Stimulated activated CD8-positive, alpha-beta memory T cell treated with anti-CD3 and anti-CD28 coated beads, Interleukin-7, amount 100 ng/mL, for 4 hours (primary cell): ENCODE measurements at places on chromosomes 2 and 18.

GRCh38 chr2:112942654-112943002 lies 31.7 kb downstream of the IL37 start:
- DNase-seq, result no peak

DNA sequence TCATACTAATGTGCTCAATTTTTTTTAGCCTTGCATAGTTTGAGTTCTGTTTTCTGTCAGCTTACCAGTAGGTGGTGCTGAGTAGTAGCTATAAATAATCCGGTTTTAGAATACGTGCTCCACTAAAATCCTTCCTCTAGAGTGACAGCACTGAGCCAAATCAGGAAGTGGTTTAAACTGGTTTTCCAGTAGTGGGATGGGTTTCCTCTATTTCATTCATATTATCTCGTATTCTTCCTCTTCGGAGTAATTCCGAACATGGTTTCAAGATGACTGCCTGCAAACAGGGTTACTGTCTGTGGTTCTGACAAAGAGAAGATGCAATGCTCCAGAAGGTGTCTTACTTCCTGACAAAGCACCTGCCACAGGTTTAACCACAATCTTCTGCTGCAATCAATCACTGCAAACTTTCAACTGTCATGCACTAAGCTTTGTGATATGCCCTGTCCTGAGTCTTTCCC lies 496.9 kb upstream of the VRK2 start:
- DNase-seq, result no peak

GRCh38 chr2:159185401-159186130 lies 100.9 kb downstream of the WDSUB1 start:
- no peak for DNase-seq

DNA sequence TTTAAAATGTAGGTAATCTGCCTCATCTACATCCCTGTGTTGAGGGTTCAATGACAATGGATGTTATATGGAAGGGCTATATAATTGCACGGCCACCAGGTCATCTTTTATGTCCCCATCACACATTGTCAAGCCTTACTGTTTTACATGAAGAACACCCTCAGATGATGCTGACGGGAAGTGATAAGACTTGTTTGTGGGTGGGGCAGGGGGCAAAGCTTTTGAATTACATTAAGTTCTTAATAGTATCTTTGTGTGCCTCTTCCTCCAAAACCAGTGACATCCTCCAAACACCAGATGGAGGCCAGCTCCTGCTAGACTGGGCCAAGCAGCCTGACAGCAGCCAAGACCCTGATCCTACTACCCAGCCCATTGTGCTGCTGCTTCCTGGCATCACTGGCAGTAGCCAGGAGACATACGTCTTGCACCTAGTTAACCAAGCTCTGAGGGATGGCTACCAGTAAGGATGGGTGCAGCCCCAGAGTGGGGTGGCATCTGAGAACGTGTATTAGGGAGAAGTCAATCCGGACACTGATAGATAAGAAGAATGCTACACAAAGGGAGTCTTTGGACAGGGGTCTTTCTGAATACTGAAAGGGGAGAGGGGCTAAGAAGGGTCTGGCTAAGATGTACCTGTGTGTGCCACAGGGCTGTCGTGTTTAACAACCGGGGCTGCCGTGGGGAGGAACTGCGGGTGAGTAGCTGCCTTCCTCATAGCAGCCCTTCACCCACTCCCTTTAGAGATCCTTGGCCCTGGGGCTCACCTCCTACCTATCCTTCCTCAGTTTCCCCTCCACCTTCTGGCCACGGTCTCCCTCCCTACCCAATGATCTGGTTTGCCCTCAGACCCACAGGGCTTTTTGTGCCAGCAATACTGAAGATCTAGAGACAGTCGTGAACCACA lies 5.3 kb downstream of the ABHD1 start:
- DNase-seq, result no peak

DNA sequence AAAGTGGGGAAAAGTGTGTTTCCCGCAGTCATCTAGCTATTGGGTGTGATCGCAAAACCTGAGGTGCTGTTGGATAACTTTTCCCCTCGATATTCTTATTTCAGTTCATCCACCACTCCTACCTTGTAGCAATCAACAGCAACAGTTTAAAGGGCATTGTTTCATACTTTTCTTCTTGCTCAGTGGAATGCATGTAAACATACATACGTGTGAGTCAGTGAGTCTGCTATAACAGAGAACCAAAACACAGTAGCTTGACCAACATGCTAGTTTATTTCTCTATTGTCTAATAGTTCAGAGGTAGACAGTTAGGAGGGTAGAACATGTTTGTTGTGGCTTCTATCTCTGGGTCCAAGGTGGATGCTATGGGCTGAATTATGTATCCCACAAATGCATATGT lies 77.6 kb upstream of the FOXI3 start:
- no peak for DNase-seq

DNA sequence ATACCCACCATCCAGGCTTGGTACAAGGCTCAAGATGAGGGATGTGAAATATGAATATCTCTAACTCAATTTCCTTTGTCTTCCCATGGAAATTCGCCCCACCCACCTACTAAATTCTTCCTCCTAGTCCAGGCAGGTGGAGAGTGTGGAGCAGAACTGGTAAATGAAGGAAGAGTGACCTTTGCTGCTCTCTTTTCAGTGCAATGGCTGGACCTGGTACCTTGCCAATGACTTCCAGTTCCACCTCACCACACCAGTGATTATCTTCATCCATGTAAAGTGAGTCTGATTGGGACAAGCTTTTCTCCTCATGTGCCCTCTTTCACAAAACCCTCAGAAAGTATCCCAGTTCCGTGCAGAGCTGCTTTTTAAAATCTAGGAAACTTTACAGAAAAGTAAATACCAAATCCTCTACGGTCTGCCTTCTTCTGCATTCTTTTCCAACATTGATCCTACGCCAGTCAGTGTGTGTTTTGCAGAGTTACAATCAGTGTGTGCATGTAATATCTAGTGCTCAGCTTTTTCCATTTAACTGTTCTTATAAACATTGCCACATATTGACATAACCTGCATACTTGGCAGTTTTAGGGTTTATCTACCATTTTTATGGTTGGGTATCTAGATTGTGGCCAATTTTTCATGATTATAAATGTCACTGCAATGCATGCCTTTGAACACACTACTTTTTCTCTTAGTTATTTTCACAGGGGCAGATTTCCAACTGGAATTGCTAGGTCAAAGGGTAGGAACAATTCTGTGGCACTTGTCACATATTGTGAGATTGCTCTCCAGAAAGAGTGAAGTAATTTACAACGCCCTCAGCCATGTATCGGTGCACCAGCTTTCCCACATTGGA lies 86.5 kb upstream of the SEC11C start:
- no peak for DNase-seq

- peak; percentile 20 for DNase-seq
Observed at GRCh38 chr2:950080-950966, at the start of gene SNTG2. Gene SNTG2 (plus strand): TSS chr2:950849. CDS start chr2:950997, 148 bp downstream.

DNA sequence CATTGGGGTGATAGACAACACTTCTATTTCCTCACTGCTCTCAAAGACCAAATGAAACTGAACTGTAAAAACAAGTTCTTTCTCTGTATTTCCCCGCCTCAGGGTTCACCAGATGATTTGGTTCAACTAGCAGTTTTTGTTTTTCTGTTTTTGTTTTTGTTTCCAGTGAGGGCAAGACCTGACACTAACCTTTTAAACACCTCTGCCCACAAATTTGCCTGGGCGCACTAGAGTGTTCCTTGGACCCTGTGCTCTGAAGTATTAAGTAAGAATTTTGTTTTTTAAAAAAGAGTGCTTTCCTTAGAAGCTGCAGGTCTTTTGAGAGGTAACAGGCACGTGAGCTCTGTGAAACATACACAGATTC lies 92.9 kb downstream of the DYSF start:
- DNase-seq, result no peak

DNA sequence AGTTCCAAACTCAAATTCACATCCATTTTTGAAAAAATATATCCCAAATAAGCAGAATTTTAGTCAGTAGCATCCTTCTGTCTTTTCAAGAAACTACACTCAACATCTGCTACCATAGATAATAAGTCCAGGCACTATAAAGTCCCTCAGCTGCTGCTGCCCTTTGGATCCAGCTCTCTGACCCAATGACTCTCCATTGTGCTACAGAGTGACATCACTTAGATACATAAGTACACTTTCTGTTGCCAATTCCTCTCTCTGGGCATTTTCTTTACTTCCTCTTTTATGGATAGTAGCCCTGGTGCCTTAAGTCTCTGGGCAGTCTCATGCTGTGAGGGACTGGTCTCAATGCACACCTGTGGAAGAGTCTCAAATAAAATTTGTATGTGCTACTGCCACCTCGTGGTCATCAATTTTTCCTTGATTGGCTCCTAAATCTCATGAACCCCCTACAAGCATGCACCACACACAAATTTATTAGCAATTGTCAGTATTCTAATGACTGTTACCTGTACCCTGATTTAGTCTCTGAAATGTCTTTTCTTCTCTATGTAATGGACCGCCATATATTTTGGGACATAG lies 219.2 kb downstream of the LRP1B start:
- no peak for DNase-seq

DNA sequence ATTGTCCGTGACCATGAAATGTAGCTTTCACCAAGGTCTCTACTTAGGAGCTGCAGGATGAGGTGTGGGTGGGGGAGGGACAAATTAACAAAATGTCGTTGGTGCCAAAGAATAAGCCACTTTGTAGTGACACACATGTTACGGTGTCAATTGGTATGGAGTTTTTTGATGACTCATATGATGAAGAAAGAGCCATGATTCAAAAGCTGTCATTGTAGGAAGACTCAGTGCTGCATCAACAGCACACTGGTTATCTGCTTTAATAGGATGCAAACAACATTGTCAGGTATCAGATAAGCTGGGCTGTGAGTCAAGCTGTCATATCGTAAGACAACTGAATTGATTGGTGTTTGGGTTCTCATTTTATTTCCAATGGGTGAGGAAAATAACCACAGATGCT lies 36.6 kb upstream of the BOD1L2 start:
- DNase-seq, result no peak

GRCh38 chr18:56487801-56488200 lies 150.6 kb downstream of the TXNL1 start:
- no peak for DNase-seq

DNA sequence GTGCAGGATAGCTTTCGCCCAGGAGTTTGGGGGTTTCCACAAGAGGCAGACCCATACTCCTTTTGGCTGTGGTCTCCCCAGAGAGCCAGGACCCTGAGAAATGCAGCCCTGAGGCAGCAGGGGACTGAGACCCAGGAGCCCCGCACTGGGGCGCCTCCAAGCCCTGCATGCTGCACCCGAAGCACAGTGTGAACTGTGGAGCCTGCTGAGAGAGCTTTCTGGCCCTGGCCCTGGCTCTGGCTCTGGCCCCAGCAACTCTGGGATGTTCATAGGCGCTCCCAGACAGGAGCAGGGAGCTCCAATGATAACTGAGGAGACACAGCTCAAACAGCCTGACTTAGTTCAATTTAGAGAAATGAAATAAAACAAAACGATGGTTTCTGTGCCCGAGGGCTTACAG lies 96.4 kb upstream of the TEX51 start:
- no peak for DNase-seq

- DNase-seq, result no peak
Observed at GRCh38 chr18:63320975-63321265, 1.4 kb upstream of the BCL2 start.

DNA sequence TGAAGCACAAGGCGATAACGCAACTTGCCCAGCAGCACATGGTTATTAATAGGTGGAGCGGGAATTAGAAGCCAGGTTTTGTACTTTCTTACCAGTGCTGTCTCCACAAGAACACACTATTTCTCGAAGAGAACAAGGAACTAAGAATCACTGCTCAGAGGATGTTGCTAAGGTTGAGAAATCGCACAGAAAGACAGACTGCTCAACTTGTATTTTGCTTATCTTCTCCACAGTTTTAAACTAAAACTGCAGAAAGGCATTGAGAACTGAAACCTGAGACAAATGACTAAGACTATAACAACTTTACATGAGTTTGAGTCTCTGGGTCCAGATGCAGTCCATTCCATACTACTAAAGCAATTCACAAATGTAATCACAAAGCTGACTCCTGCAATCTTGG lies 6.2 kb downstream of the PRKD3 start:
- DNase-seq, result no peak

- no peak for DNase-seq
Observed at GRCh38 chr2:69753659-69754363, 11.9 kb downstream of the ANXA4 start.

DNA sequence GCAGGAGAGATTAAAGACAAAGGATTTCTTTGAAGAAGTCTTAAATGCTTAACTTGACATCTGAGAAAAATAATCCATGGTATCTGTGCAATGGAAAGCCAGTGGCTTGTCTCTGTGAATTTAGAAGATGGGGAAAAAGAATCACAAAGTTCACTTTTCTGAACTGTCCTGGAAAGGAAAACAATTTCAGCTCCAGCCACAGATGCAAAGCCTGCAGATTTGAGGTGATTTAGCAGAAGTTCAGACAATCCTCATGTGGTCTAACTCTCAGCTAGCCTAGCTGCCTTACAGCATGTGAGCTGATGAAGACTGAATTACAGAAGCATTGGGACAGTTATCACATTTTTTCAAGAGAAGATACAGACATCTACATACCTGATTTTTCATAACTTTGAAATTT lies 126.7 kb upstream of the ITGB6 start:
- DNase-seq, result no peak

DNA sequence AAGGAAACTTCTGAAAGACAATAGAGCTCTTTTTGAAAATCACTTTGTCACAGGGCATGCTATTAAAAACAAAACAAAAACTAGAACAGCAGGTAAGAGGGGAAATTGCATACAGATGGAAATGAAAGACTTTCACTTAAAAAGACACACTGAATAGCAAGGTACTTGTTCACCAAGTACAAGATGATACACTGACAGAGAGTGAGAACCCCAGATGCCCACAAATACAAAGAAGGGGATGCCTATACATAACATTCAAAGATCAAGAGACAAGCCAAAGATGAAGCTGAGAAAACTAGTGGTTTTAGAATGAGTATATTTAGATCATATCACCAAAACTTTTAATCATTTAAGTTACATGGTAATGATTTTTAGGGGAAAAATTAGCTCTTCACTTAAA lies 60.7 kb downstream of the ASXL2 start:
- DNase-seq, result no peak

- no peak for DNase-seq
Observed at GRCh38 chr18:75211002-75211621, 515 bp downstream of the TSHZ1 start.

GRCh38 chr2:7089898-7090510 lies 172.8 kb downstream of the RNF144A start:
- DNase-seq, result no peak

GRCh38 chr2:128332091-128332634 lies 13.5 kb upstream of the HS6ST1 start:
- DNase-seq, result no peak

- DNase-seq, result no peak
Observed at GRCh38 chr2:197943731-197944130, 139.3 kb downstream of the PLCL1 start.

- no peak for DNase-seq
Observed at GRCh38 chr2:159285929-159286708, at the start of gene WDSUB1. Gene WDSUB1 (minus strand): TSS chr2:159286703. CDS start chr2:159283069, 3,634 bp downstream.

- DNase-seq, result peak; percentile 7
Observed at GRCh38 chr2:191740016-191740419, 62.1 kb downstream of the NABP1 start.
